Activated T-helper 1 cell treated with Interleukin-2 at 50 U/mL for 16 hours (primary cell): ENCODE measurements at places on chromosomes 4 and X.

DNA sequence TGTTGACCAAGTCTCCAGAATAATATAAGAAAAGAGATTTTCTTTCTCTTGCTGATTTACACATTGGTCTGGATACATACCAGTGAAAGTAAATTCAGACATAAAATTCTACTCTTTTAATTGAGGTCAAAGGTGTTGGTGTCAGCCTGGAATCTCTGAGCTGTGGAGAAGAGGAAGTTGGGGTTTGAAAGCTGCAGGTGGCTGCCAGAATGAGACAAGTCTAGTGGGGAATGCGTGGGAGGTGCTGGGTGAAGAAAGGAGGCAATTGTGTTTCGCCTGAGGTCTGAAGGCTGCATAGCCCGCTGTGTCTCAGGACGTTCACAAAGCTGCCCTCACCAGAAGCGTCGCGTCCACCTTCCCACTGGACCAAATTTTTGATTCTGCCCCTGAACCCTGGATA, 31.2 kb downstream of the PHEX start:
- DNase-seq = no peak

DNA sequence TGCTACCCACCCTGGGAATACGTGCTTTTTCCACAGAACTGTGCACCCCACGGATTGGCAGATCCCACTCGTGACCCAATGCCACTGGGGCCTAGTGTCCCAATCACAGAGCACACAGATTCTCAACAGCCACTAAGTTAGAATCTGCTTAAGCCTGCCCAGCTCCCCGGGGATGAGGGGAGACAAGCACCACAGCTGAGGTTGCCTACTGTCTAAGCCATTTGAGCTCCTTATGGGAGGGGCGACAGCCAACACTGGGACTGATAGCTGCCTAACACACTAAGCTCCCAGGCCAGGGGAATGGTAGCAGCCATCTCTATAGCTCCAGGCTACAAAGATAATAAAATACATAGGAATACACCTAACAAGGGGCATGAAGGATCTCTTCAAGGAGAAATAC, 93.5 kb upstream of the GUCY1A1 start:
- DNase-seq = no peak

- DNase-seq = no peak
Measured at GRCh38 chrX:77275392-77275791, 171.8 kb upstream of the FGF16 start.

DNA sequence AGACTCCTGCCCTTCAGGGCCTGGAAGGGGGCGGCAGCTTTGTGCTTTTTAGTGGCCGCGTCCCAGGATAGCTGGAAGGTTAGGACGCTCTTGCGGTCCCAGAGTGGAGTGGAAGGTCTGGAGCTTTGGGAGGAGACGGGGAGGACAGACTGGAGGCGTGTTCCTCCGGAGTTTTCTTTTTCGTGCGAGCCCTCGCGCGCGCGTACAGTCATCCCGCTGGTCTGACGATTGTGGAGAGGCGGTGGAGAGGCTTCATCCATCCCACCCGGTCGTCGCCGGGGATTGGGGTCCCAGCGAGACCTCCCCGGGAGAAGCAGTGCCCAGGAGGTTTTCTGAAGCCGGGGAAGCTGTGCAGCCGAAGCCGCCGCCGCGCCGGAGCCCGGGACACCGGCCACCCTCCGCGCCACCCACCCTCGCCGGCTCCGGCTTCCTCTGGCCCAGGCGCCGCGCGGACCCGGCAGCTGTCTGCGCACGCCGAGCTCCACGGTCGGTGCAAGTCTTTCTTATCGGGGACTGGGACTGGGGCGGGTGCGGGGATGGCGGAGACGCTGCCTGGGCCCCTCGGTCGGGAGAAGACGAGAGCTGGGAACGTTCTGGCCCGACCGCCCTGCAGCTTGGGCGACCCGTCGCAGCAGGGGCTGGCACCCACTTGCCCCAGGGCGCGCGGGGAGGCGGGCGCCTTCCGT, at the start of gene EDNRA:
Gene EDNRA (plus strand): TSS at position 207 of the 686 bp plus-strand sequence. CDS start 4,585 bp downstream, outside the sequence.
- DNase-seq = no peak
